ENCODE measurements at places on chromosomes 4 and X.
A peak's percentile ranks its signal among the peaks of the same experiment; 100 is the strongest.

DNA sequence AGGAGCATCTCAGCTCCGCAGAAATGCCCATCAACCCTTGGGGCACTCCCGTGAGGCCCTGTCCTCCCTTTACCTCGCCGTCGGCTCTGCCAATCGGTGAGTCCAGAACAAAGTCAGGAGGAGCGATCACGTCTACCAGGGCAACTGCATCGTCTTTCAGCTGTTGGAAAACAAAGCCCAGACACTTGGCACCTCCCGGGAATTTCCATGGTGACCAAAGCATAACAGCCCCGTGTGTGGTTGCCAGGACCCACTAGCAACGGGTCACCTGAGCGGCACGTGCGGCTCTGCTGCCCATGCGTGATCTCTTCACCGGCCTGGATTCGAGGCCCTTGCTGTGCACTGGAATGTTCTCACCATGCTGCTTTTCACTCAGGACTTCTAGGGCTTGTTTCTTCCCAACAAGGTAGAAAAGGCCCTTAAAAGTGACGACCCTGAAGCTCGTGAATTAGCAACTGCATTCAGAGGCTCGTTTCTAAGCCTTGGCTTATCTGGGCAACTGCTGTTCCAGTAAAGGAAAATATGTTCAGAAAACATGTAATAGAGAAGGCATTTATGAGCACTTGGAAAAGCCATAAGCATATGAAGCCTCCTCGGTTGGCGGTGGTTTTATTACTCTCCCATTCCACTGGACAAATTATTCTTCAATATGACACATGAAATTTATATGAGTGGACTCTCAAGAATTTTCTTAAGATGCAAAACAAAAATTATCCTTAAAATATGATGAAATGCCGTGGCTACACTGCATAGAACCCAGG lies 69.5 kb downstream of the ACOX3 start:
- no peak for DNase-seq

DNA sequence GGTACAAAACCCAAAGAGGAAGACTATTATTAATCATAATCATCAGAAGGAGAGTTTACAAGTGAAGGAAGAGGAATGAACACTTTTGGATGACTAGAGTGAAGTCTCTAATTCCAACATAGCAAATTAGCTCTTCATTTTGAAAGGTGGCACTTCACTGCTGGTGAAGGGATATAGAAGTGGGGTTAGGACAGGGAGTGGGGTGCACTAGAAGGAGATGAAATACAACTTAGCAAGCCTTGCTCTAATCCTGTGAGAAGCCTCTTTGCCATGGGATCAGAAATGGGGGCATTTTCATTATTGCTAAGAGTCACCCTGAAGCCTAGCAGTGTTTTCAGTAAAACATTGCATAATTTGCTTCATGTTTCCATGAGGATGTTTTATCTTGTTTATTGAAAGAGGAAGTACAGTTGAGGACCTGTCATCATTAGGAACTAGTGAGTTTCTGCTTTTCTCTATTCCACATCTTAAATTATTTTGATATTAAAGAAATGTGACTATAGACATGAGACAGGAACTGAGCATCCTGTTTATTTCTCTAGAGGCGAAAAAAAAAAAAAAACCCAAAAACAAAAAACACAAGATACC lies 9.3 kb upstream of the GRPR start:
- DNase-seq, result no peak

DNA sequence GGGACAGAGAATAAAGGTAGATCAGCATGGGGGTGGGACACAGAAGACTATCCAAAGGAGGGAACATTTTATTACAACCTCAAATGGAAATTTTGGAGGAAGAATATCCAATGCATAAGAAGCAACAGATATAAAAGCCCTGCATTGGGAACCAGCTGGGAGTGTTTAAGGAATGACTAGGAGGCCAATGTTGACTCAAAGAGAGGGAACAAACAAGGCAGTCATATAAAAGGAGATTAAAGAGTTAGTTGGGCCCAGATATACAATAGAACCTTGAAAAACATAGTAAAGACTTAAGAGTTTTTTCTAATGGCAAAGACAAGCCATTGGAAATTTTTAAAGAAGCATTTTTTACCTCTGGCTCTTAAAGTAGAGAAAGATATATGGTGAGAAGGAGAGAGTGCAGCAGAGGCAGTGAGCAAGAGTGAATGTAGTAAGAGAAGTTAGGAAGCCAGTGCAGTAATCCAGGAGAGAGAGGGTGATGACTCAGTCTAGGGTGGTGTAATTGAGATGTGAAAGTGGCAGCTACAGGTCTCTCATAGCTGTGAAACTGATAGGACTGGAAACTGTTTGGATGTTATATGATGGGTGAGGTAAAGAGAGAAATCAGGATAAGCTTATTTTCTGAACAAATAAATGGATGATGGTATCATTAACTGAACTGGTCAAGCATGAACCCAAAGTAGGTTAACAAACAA lies 182.2 kb upstream of the ATOH1 start:
- DNase-seq, result no peak

DNA sequence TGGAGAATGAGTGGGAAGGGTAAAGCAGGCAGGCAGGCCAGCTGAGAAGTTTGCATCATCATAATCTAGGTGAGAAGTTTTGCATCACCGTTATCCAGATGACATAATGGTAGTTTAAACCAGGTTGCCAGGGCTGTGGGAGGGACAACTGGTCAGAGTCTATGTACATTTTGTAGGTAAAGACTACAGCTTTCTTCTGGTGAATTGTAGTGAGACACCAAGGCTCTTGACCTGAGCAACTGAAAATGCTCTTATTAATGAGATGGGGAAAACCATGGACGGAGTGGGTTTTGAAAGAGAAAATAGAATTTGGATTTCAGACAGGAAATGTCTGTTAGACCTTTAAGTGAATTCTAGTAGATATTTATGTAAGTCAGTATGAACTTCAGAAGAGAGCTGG lies 76.0 kb upstream of the VEGFC start:
- peak; percentile 50 for DNase-seq

- no peak for DNase-seq
Observed at GRCh38 chrX:38271154-38271716, 50.6 kb upstream of the SRPX start.

- DNase-seq, result no peak
Observed at GRCh38 chr4:127781300-127782024, 660 bp upstream of the HSPA4L start.

DNA sequence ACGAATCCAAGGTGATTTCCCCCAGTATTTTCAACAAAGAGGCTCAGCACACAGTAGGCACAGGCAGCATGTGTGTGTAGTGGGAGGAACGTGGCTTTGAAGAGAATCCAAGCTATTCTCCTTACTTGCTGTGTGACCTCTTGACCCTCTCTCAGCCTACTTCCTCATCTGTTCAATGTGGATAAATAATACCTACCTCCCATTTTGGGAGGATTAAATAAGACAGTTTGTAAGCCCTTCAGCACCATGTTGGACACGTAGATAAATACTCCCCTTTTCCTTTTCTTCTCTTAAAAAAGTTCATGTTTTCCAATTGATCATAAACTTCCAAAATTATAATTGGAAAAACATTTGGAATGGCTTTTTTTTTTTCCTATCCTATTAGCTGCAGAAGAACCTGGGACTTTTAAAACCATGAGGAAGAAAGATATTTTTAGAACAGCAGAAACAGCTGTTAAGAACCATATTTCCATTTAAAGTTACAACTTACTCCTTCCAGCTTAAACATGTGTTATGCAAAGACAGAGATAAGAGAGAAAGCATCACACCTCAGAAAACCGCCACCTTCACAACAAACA lies 56.1 kb upstream of the TMEM131L start:
- no peak for DNase-seq

Measured in MM.1S (cell line).